ENCODE measurements at places on chromosomes 11 and 22.
A peak's percentile ranks its signal among the peaks of the same experiment; 100 is the strongest.

DNA sequence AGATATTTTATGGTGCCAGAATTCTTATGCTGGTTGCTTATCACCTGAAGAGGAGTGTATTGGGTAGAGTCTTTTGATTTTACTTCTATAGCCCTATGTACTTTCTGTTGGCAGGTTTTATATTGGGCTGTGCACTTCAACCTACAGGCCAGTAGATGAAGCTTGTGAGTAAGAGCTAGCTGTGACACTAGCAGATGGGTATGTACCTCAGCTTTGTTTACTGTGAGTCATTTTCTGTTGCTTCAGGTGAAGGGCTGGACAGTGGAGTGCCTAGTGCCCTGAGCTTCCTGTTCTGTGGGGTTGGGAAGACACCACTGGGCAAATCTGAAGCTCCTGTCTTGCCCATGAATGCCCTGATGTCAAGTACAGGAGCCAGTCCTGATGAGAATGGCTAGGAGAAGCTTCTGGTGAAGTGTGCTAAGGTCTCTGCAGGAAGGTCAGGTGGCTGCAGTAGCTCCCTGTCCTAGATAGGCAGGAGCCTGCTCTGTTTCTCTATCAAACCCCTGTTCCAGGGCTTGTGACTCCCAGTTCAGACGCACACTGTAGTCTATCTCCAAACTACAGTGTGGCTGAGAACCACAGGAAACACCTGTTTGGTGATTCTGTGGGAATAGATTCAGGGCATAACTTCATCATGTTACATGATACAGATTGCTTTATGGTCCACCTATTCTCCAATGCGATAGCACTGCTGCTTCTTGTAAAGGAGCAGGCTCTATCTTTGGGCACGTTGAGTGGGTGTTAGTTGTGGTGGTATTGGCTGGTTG is 755.7 kb downstream of the KCNA4 start:
- peak; percentile 87 for DNase-seq

DNA sequence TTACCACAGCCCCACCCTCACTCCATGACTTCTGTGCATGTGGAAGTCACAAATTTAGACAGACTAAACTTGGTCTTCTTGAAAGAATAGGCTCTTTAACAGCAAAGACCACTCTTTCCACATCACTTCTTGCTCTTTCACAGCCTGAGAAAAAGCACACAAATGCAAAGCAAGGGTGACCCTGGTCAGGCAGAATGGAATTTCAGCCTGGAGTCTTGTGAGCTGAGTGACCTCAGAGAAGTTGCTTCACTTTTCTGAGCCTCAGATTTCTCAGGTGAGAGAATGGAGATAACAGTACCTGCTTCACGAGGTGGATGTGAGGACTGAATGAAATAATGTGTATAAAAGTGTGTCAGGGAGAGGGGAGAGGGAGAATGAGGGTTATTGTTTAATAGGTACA is 26.8 kb upstream of the LIPT2 start:
- peak; percentile 6 for DNase-seq

DNA sequence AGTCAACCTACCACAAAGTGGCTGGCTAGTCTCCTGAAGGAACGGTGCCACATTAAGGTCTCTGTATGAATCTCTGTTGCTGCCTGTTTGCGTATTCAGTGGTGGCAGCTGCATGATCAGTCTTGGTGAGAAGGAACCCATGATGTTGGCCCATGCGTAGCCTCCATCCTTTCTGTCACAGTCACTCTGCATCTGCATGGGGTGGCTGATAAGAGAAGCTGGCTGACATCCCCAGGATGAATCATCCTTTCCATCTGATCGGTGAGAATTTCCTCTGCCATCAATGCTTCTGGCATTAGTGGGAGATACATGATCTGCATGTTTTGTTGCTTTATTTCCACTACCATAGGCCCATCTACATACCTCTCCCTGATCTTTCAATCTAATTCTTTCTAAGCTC is 199.0 kb upstream of the NECTIN1 start:
- peak; percentile 2 for DNase-seq

- no peak for DNase-seq
These were observed 7.4 kb downstream of the CAPN5 start for GRCh38 chr11:77074205-77074604.

DNA sequence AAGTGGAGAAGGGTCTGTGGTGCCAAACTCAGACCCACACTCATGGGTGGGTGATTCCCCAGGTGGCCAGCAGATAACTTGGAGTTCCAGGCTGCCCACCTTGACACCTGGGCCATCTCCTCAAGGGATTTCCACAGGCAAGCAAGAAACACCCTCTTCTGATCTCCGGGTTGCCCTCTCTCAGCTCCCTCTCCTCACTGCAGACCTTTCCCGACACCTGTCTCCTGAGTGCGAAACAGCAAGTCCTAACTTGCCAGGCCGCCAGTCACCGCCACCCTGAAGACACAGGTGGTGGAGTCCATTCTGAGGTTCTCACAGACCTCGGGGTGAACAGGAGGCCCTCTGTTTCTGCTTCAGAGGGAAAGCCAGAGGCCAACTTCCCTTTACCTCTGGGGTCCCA is 16.6 kb downstream of the GALNT18 start:
- no peak for DNase-seq

GRCh38 chr22:30196141-30196879 is 50.2 kb downstream of the LIF start:
- peak; percentile 100 for DNase-seq

DNA sequence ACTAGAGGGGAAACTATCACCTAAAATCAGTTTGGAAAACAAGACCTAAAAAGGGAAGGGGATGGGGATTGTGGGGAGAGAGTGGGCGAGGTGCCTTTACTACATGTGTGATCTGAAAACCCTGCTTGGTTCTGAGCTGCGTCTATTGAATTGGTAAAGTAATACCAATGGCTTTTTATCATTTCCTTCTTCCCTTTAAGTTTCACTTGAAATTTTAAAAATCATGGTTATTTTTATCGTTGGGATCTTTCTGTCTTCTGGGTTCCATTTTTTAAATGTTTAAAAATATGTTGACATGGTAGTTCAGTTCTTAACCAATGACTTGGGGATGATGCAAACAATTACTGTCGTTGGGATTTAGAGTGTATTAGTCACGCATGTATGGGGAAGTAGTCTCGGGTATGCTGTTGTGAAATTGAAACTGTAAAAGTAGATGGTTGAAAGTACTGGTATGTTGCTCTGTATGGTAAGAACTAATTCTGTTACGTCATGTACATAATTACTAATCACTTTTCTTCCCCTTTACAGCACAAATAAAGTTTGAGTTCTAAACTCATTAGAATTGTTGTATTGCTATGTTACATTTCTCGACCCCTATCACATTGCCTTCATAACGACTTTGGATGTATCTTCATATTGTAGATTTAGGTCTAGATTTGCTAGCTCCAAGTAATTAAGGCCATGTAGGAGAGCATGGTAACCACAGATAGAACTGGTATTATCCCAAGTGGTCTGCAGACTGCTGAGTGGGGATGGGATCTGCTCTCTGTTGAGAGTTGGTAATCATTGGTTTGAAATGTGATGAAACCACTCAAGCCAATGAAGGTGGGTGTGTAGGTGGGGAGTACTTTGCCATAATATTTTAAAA is 3.6 kb downstream of the NEAT1 start:
- peak; percentile 80 for DNase-seq

GRCh38 chr11:118911113-118911879 is 14.4 kb downstream of the BCL9L start:
- peak; percentile 48 for DNase-seq

DNA sequence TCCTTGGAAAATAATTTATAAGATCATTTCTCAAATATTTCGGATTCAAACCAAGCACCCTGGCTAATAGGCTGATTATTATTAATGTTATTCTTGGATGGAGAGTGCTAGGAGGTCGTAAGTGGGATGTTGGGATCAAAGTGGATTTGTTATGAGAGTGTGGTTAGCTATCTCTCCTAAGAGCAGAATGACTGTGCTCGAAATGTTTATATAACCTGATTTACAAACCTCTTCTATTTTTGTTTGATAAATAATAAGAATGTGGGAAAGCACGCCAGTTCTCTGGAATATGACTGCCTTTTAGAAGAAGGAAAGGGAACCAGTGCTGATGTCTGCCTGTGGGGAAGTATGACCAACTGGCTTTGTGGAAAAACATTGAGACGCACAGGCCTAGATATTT is 527.5 kb downstream of the NTM start:
- DNase-seq, result peak; percentile 73

- peak; percentile 2 for DNase-seq
These were observed 284.6 kb downstream of the GUCY1A2 start for GRCh38 chr11:106733635-106734034.

GRCh38 chr11:125463590-125464269 is 32.3 kb downstream of the FEZ1 start:
- no peak for DNase-seq

- peak; percentile 70 for DNase-seq
These were observed 53.0 kb downstream of the MICAL2 start for GRCh38 chr11:12163181-12163941.

- DNase-seq, result no peak
These were observed 47.6 kb downstream of the ST3GAL4 start for GRCh38 chr11:126403022-126403581.

DNA sequence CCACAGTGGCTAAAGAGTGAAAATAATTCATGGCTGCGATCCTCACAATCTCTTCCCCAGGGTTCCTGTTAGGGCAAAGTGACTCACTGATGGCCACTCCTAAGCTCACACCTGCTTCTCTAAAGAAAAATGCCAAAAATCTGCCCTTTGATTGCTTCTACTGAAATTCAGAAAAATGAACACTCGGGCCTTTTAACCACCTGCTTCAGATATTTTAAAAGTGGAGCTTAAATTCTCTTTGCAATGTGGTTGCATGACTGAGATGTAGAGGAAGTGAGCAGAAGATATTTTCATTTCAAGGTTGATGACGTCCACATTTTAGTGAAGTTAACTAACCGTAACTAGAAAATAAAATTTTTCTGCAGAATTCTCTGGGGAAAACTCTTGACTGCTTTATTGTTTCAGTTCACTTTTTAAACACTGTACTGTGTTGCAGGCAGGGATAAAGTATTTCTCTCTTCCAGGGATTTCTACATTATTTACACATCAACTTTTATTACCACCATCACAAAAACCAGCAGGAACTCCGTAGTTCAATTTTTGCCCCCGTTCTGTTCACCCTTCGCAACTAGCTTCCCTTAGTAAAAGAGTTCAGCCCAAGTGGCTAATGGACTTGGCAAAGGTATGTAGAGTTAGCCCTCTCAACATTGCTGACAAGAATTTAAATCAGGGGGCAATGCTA is 8.5 kb downstream of the RAB30 start:
- DNase-seq, result peak; percentile 59

GRCh38 chr11:65718964-65719492 is 1.6 kb downstream of the RNASEH2C start:
- DNase-seq, result peak; percentile 32

DNA sequence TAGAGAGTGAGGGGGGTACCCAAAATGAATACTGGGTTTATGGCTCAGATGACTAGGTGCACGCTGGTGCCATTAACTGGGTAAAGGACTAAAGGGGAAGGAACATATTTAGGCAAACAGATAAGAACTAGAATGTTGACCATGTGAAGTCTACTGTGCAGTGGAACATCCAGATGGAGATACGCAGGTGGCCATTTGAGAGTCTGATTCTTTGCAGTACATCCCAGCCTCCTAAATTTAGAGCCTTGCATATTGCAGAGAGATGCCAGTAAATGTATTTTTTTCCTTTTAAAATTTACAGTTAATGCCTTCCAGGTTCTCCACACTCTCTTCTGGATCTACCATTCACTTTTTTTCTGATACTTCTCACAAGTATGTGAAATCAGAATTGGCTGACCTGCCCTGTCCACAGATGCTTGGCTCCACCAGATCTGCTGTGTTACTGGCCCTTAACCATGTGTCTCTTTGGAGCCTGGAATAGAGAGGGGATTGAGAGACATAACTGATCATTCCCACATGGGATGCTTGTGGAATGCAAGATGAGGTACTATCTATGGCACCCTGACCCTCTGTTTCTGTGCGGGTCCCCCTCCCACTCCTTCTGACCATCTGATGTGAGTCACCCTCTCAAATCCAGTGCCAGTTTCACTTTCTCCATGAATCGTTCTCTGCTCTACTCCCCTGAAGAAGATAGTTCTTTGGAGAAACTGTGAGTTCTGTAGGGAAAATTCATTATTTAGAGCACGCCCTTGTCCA is 77.0 kb upstream of the NCAM1 start:
- DNase-seq, result peak; percentile 11

DNA sequence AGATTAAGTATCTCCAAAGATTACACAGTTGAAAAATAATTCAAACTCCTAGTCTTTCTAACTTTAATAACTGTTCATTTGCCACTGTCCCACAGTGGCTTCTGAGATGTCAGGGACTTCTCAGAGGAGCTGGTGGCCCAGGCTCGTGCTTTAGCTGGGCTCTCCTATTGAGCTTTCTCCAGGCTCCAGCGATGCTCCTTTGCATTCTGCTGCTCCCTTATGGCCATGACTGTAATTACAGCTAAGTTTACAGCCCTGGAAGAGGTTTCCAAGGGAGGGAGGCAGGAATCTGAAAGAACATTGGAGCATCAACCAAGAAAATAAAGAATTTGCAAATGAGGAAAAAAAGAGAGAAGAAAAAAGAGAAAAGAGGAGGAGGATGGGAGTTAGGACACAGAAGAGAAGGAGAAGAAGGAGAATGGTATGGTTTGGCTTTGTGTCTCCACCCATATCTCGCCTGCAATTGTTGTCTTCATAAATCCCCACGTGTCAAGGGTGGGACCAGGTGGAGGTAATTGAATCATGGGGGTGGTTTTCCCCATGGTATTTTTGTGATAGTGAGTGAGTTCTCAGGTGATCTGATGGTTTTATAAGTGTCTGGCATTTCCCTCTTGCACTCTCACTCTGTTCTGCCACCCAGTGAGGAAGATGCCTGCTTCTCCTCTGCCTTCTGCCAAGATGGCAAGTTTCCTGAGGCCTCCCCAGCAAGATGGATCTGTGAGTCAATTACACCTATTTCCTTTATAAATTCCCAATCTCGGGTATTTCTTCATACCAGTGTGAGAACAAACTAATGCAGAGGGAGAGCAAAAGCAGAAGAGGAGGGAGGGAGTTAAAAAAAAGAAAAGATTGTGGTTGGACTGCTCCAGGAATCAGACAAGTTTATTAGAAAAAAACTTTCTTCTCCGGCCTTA is 857.0 kb downstream of the KCNA4 start:
- peak; percentile 91 for DNase-seq

- peak; percentile 21 for DNase-seq
These were observed 30.7 kb downstream of the PDE2A start for GRCh38 chr11:72643547-72643946.

DNA sequence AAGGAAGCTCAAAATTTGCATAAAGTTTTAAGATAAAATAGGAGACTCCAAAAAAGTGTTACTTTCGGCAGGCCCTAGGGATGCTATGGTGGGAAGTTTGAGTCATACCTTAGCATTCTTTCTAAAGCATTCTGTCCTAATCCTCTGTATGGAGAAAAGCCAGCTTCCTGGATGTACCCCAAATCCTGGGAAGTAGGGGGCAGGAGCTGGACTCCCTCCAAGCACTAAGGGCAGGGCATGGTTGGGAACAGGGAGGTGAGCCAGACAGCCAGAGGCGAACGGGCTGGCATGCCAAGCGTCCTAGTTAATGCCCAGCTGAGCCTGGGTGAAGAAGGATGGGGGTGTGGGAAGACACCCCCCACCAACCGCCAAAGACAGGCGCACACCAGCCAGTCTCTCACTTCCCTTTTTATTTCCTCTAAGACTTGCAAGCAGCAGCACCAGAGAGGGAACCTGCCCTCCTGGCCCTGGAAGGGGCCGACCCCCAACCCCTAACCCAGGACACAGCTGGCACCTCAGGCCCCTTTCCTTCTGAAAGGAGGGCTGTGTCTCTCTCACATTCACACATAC is 23.9 kb downstream of the RTN4RL2 start:
- DNase-seq, result no peak

- DNase-seq, result no peak
These were observed 28.1 kb upstream of the ALX4 start for GRCh38 chr11:44338026-44338425.
